ENCODE measurements at places on chromosomes 4 and X.

DNA sequence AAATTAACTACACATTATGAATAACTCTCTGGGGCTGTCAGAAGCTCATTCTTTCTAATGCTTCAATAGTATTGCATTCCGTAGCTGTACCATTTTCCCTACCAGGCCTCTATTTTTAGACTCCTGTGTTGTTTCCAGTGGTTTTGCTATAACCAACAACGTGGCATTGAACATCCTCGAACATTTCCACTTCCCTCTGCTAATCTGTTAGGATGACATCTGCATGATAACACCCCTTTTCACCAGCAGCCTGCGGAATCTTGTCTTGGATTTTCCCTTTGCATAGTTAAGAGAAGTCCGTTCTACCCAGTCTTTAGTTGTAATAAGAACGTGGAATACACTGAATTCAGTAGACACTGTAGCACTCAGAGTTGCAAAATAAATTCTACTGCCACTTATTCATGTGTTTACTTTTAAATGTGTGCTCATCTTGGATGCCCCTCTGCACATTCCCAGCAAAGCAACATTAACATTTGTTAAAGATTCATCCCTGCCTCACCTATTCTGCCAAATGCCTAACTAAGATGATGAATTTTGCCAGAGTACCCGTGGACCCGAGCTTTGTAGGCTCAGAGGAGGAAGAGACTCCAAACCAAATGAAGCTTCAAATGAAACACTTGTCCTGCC is 55.6 kb downstream of the SEL1L3 start:
- no peak for DNase-seq

DNA sequence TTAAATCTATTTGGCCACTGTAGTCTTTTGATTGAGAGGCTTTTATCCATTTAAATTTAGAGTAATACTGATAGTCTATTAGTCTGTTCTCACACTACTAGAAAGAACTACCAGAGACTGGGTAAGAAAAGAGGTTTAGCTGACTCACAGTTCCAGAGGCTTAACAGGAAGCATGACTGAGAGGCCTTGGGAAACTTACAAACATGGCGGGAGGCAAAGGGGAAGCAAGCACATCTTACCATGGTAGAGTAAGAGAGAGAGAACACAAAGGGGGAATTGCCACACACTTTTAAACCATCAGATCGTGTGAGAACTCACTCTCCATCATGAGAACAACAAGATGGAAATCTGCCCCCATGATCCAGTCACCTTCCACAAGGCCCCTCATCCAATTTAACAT is 410.9 kb downstream of the PDGFC start:
- no peak for DNase-seq

DNA sequence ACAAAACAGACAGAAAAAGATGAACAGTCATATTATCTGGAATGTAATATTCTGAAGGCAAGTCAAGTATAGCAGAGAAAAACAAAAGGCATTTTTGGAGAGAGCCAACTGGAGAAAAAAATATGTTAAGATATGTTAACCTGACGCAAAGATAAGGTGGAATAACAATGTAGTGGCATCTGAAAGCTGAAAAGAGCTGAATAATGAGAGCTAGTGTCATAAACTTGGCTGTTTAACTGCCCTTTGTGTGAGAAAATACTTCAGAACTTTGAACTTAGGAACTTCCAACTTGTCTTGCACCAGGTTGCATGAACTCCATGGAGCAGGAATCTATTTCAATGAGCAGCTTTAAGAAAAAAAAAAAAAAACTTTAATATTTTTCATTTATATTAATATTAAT is 32.9 kb downstream of the RAB33A start:
- no peak for DNase-seq

DNA sequence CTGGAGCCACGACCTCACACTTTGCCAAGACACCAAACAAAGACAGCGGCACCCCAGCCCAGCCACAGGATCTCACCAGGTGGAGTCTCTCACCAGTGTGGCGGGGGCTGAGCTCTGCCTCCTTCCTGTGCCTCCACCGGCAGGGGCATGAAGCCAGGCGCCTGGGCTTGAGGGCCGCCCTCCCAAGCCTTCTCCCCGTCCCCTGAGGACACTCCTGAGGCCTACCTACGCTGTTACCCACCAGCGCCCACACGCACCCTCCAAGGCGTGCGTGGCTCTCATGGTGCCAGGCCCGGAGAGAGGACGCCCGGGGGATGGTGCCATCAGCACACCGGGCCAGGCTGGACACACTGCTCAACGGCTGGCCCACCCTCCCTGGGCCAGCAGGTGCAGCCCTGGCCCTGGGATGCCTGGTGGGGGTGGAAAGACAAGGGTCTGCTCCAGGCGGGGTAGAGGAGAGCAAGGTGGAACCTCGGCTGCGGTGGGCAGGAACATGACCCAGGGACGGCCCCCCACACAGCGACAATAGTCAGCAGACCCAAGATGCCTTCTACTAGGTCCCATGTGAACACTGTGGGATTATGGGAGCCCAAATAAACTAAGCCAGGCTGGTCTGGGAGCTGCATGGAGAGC is 22.1 kb downstream of the NELFA start:
- DNase-seq, result no peak

DNA sequence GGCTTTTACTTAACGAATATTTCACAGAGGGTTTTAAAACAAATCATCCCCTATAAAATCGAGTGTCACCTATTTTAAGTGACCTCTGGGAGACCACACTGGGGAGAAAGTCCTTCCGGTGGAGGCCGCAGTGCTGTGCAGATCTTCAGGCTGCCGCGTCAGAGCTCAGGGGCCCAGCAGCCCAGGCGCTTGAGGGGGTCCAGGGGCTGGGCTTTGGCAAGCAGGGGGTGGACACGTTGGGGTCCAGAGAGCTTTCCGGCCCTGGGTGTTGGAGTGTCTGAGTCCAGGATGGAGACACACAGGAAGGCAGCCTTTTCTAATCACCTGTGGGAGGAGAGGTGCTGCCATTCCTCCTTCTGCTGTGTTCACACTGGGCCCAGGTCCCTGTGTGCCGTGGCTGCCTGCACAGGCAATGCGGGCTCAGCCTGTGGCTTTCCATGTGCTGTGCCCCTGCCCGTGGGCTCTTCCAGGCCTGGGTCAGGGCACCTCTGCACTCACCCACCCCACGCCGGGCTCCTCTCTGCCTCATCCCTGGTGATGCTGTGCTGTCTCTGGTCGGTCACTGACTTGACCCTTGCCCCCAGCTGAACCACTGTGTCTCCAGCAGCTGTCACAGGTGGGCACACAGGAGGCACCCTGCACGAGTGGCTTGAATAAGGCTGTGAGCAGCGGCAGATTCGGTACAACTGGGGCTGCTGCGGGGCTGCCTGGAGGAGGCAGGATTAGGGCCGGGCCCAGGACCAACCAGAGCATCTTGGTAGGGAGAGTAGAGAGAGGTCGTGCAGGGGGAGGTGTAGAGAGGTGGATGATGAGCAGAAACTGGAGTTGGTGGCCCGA is 10.0 kb downstream of the HTRA3 start:
- no peak for DNase-seq

DNA sequence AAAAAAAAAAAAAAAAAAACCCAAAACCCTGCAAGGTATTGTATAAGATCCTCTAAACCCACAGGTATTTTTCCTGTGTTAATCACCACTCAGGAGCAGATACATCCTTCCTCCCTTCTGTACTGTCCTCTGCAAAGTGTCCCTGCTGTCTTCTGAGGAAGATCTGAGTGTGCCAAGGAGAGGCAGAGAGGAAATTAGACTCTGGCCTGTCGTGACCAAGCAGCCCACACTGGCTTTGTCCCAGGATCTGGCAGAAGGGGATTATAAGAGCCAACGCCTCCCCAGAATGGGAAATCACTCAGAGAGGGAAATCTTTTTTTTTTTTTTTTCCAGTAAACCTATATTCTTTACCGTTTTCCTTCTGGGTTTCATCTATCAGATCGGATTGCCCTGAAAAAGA is 39.6 kb downstream of the PTCHD1 start:
- DNase-seq, result no peak

DNA sequence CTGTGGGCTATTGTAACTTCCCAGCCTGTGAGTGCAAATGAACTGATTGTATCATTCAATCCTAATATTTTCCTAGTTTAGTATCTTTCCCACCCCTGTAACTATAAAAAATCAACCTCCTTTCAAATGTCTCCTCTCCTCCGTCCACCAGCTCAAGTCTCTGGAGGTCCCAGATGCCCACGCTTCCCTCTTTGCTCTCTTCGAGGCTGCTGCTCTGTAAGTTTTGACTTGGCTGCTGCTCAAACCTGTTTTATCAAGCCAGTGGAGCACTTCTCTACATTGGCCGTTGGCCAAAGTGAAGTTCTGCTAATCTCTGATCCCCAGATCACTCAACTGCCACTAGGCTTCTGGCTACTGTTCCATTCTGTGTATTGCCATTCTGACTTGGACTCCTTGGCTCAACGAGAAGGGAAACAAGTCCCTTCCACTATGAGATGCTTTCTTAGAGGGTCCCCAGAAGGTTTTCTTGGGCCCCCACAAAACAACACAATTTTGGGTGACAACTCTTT is 60.7 kb upstream of the RAPGEF2 start:
- DNase-seq, result no peak

DNA sequence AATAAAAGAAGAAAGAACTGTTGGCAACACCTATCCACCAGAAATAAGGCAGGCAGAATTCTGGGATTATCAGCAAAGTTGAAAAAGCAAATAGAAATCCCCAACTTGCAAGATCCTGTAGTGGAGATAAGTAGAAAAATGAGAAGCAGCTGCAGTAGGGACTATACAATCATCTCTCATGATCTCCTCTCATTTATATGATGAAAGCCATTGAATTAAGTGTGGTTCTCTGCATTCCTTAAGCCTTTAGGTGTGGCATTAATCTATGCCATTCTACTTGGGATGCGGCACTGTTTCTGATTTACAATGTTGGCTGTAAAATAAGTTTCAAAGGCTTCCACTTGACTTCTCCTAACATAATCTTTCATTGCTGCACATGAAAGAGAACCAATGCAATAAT is 869.8 kb downstream of the TRAM1L1 start:
- no peak for DNase-seq

- DNase-seq, result no peak
Measured at GRCh38 chr4:15476396-15476795, 6.7 kb downstream of the CC2D2A start.

- DNase-seq, result no peak
Measured at GRCh38 chr4:48985976-48986653, at the start of gene CWH43. Gene CWH43 (plus strand): TSS chr4:48986275. CDS start chr4:48986430, 155 bp downstream.

DNA sequence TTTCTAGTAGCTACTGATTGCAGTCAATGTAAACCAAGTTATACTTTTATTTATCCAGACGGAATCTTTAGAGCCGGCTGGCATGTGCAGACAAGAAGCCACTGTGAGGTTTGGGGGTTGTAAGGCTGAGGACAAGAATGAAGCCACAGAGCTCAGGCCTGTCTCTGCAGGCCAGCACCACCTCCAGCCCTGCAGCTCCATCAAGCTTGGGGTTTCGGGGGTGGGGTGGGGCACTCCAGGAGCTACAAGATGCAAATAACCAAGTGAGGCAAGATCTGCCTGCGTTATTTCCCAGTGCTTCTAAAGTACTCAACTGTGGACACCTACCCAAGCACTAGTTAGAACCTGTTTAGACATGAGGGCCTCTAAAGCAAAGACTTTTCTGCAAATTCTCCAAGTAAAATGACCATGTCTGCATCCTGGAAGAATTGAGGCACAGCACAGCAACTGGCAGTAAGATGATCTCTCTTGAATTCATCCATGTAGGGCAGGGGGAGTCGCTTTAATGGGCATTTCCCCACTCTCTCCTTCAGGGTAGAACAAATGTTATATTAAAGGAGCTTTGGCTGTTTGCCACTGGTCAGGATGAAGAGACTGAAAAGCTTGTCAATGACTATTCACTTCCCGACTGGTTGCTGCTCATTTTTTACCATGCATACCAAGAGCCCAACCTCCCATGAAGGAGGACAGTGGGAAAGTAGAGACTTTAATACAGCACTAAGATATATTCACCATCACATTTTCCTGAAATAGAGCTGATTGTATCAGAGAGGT is 222.5 kb downstream of the MGST2 start:
- DNase-seq, result no peak

DNA sequence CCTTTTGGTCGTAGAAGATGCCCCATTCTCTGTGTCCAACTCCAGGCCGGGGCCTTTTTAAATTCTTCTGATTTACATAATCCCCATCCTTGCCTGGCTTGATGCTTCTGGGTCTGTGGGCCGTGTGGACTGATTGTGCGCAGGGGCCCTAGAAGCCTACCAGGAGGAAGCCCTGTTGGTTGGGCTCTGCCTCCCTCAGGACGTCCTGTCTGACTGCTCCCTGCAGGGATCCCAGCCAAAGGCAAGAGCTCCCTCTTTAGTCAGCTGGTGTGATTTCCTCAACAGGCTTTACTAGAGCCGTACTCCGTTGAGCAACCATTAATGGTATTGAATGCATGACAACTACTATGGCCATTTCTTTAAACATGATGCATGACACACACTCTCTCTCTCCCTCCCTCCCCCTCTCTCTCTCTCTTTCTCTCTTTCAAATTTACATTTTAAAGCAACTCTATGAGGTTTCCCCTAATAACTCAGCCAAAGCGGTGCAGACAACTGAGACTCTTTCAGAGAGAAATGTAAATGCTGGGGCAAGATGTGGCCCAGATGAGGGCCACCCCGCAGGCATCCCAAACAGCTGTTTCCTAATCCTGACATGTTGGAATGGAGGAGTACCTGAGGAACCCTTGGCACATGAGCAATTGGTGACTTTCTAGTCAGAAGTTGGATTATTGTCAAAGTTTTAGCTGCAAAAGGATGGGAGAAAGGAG is 117.3 kb downstream of the DRD5 start:
- no peak for DNase-seq

DNA sequence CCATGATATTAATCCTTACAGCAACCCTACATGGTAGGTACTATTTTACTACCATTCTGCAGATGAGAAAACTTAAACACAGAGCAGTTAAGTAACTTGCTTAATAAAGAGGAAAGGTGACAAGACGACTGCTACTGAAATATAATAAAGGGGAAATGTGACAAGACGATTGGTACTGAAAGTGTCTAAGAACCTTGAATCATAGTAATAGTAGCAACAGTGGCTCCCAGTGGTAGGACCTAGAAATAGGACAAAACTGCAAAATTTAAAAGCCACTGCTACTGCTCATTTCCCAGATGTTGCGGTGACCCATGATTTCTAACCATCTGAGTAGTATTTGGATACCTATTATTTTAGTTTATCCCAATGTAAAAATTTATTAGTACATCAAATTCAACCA is 89.5 kb downstream of the TASL start:
- DNase-seq, result no peak

- no peak for DNase-seq
Measured at GRCh38 chrX:39895218-39896110, 202.3 kb downstream of the BCOR start.

GRCh38 chr4:22780317-22780716 is 87.6 kb downstream of the GBA3 start:
- DNase-seq, result no peak

DNA sequence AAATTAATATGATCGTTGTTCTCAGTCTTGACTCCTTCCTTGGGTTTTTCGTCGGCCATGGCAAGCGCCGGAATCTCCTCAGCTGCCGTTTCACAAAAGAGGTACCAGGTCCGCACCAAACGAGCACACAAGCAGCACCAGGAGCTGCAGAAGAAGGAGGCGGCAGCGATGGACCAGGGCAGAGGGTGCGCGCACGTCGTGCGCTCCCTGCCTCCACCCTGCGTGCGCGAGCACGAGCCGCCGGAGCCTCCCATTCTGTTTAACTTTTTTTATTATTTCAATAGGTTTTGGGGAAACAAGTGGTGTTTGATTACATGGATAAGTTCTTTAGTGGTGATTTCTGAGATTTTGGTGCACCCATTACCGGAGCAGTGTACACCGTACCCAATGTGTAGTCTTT is 158.2 kb downstream of the PLS3 start:
- DNase-seq, result no peak
